ENCODE measurements at places on chromosomes 7 and 10.
A peak's percentile ranks its signal among the peaks of the same experiment; 100 is the strongest.

GRCh38 chr10:124590216-124591122, 128.8 kb downstream of the LHPP start:
- no peak for DNase-seq

DNA sequence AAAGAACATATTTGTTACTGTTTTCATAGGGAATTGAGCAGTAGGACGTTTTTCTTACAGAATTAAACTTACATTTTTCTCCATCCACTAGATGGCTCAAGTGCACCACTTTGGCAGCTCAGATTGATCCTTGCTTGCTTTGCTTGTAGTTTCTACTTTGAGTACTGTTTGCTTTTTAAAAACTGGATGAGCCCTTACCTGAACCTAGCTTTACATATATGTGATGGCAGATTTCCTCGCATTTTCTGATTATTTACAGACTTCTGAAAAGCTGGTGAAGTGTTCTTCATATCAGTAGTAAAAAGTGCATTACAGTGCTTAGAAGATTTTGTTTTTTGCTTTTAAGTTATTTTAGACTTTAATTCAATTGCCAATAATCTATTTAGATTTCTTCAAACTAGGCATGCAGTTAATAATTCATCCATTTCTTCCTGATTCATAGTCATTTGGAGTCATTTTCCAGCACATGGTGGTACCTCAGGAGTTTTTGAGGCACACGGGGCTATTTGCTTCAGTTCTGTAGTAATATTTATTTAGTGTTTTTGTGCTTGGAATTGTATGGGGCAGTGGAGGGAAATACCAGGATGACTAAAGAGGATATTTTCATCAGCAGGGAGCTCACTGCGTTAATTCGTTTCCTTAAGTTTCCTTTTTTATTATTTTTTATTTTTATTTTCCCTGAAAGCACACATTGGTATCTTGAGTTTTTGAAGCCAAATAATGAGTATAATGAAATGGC, 57.3 kb downstream of the MAPK8 start:
- DNase-seq: peak; percentile 80

DNA sequence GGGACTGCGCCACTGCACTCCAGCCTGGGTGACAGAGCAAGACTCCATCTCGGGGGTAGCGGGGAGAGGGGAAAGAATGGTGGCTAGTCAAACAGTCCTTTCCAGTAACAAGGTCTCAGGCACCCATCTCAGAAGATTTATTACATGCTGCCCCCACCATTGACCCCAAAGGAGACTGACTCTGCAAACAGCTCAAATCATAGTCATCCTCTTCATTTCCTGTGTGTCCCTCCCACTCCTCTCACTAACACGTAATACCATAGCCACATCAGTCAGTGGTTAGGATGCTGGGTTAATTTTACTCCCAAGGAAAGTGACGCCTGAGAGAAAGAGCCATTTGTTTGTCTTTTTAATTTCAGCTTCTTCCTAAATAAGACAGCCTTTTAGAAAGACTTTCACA, 56.6 kb upstream of the BET1 start:
- DNase-seq: peak; percentile 35

- no peak for DNase-seq
Observed at GRCh38 chr7:26227987-26228386, 26.4 kb downstream of the CBX3 start.

GRCh38 chr10:21604651-21605050, 70.6 kb downstream of the MLLT10 start:
- no peak for DNase-seq

- DNase-seq: no peak
Observed at GRCh38 chr7:106599343-106599698, 61.6 kb downstream of the CCDC71L start.

GRCh38 chr7:24826662-24827020, 69.4 kb upstream of the GSDME start:
- DNase-seq: peak; percentile 65

DNA sequence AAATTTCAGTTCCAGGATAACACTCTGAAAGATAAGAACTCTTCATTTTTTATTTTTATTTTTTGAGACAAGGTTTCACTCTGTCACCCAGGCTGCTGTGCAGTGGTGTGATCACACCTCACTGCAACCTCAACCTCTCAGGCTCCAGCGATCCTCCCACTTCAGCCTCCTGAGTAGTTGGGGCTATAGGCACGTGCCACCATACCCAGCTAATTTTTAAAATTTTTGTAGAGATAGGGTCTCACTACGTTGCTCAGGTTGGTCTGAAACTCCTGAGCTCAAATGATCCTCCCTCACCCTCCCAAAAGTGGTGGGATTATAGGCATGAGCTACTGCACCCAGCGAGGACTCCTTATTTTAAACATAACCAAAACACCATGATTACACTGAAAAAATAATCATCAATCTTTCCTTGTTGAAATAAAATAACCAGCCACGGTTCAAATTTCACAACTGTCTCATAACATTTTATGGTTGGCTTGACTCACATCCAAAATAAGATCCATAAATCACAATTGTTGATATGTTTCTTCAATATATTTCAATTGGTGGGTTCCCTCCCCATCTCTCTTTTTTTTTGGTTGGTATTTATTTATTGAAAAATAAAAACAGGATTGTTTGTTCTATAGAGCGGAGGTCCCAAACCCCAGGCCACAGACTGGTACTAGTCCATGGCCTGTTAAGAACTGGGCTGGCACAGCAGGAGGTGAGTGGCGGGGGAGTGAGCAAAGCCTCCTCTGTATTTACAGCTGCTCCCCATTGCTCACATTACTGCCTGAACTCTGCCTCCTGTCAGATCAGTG, 60.1 kb upstream of the FAM171A1 start:
- no peak for DNase-seq

GRCh38 chr7:67692425-67692824, 695.8 kb downstream of the TYW1 start:
- DNase-seq: no peak

All from iris pigment epithelial cell (primary cell).